Fibroblast of skin of left biceps (primary cell): ENCODE measurements at places on chromosomes 5 and 9.

GRCh38 chr5:152349683-152350526 lies 55.2 kb downstream of the NMUR2 start:
- no peak for DNase-seq

GRCh38 chr5:117212866-117213265 lies 638.2 kb upstream of the SEMA6A start:
- DNase-seq, result no peak

GRCh38 chr5:14595891-14596290 lies 14.3 kb downstream of the OTULINL start:
- no peak for DNase-seq

GRCh38 chr5:107090506-107090905 lies 580.2 kb downstream of the EFNA5 start:
- no peak for DNase-seq

DNA sequence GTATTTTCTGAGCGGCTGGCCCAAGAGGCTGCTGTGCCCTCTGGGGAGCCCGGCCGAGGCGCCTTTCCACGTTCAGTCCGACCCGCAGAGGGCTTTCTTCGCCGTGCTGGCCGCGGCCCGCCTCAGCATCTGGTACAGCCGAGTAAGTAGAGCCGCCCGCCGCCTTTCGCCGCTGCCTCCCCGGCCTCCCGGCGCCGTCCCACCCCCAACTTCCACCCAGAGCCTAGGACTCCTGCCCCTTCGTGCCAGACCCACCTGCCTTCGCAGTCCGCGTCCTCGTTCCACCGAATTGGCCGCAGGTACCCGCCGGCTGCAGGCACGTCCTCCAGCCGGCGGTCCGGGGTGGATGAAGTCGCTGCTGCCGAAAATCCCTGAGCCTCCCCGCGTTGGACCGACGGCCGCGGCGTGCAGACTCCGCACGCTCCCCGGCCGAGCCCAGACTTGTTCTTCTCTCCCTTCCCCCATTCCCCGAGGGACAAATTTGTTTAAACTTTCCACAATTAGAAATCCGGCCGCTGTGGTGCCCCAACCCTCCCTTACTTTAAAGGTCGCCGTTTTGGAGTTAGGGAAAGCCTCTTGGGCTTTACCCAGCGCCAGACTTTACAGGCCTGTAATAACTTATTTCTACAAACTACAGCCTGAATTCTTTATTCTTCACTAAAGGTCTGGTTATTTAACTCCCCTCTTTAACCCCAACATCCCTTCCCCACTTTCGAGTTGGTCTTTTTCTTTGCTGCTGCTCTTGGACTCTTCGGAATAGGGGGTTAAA lies 589 bp downstream of the RIC1 start:
- no peak for DNase-seq

- DNase-seq, result no peak
Measured at GRCh38 chr9:94632737-94633136, 6.6 kb downstream of the FBP1 start.

DNA sequence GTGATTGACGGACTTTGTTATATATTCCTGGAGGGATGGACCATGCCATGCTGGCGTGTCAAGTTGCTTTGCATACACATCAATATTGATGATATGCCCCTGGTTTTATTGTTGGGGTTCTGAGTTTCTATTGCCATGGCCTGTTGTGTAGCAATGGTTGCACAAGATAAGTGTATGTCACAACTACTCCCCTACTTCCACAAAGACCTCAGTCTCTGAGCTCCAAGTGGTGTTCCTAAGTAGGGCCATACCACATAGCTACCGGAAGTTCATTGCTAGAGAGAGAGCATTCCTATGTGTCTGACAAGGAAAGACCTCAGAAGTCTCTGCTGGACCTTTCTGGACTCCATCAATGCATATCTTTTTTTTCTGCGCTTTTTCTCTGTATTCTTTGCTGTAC lies 19.8 kb downstream of the TXNDC8 start:
- DNase-seq, result no peak

DNA sequence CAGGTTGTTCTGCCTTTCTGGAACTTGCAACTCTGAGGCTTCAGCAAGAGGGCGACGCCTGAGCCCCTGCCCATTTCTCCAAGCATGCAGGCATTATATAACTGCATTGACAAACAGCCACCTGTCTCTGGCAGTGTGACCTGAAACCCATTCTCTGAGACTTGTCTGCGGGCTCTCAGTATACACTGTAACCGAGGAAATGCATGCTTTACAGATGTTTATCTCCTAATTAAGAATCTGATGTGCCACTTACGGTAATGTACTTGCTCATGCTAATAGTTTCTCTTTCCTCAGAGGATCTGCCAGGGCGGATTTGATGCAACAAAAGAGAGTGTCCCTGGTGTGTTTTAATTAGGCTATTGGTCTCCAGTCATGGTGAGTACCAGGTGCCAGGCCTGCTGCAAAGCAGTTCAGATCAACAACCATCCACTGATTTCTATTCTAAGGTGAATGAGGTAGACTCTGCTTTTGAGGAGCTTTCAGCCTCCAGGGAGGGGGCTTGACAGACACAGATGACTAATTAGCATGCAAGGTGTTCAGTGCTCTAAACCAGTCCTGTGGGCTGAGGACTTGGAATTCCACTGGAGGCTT lies 593.7 kb upstream of the KLF4 start:
- DNase-seq, result no peak

GRCh38 chr9:134181648-134182034 lies 17.3 kb upstream of the RNU6ATAC start:
- no peak for DNase-seq

DNA sequence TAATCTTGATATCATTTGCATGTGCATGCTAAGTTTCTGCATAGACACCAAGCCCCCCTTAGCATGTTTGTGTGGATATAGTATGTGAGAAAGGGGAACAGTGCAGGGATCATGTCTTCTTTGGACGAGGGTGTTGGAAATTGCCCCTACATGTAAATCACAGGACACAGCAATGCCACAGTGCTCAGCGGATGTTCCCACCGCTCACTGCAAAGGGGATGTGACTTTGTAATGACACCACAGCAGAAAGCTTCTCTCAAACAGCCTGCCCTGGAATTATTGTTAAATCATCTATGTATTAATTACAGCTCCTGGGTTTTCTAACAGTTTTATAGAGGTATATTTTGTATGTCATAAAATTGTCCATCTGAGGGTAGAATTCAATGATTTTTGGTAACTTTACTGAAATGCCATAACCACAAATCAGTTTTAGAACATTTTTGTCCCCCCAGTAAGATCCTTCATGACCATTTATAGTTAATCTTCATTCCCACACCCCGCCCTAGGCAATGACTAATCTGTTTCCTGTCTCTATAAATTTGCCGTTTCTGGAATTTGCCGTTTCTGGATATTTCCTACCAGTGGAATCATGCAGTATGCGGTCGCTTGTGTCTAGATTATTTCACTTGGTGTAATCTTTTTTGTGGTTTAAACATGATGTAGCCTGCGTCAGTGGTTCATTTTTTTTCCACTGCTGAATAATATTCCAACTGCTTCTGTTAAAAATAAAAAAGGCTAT lies 648.5 kb upstream of the WWC1 start:
- DNase-seq, result peak; percentile 95

DNA sequence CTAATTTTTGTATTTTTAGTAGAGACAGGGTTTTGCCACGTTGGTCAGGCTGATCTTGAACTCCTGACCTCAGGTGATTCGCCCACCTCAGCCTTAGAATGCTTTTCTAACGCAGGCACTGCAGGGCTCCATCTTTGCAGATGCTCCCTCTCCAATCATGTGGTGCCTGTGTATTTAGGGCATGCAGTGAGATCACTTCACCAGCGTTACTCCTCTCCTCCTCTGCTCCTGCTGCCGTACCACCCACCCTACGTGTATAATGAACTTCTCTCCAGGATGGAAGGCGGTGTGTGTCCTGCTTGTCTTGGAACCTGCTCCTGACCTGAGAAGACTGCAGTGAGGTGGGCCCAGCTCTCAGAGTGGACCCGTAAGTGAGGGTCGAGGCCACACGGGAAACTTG lies 13.6 kb upstream of the CFAP157 start:
- DNase-seq, result no peak

- DNase-seq, result no peak
Measured at GRCh38 chr9:120910643-120911042, 16.0 kb downstream of the TRAF1 start.

DNA sequence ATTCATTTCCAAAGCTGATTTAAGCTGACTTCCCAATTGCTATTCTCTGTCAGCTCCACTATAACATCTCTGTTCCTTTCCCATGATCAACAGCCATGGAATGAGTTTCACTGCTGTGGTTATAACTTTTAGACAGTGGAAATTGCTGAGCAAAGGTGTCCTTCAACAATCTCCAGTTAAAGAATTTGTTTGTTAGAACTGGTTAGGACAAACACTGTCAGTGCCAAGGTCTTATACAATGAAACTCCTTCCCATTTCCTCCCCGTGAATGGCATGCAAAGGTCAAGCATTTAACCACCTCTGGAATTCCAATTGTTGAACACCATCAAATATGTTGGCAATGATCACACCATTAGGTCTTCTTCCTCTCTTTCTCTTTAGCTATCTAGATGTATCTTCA lies 45.7 kb upstream of the GHR start:
- no peak for DNase-seq

- no peak for DNase-seq
Measured at GRCh38 chr5:172886476-172886875, 52.4 kb downstream of the ERGIC1 start.

- DNase-seq, result peak; percentile 66
Measured at GRCh38 chr9:13139641-13140171, 139.8 kb downstream of the MPDZ start.

- no peak for DNase-seq
Measured at GRCh38 chr5:2747363-2748162, 3.9 kb downstream of the IRX2 start.

DNA sequence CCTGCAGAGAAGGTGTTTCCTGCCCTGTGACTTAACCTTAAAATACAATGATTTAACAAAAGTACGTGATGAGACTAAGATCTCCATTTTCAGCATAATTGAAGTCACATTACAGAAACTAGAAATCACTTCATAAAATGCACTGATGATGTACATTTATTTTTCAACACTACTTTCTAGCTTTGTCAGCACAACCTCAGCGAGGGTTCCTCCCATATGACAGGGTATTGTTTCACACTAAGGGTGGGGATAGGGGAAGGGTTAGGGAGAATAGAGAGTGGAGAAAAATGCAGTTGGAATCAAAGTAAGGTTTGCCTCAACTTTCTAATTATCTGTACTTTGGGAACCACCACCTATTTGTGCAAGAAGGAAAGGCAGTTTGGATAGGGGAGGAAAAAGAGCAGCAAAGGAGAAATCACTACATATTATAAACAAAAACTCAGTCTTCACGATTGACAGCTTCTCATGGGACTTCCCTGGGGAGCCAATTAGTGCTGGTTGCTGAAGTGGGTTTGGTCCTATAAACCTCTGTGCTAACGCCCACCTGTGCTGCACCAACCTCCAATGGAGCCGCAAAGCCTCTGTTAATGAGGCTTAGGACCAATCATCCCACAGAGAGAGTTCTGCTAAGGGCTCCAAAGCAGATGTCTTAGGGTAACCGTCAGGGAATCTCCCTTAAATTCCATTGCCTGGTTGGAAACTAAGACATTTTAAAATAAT lies 369.2 kb upstream of the PDE4D start:
- DNase-seq, result no peak

GRCh38 chr5:177453852-177454396 lies 7.3 kb downstream of the PRR7 start:
- no peak for DNase-seq

DNA sequence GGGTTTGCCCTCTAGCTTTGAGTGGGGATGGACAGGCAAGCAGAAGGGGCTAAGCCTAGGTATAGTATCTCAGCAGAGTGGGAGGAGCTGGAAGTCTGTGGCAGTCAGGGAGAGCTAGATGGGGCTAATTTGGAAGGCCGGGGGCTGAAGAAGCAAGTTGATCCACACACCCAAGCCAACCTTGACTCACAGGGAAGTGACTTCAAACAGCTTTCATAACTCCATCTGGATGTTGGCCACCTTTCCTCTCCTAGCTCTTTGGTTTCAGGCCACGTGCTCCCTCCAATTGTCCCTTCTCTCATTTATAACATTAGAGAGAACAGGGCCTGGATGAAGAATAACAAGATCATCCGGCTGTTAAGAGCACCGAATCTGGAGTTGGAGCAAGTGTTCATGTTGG lies 36.8 kb downstream of the EGR1 start:
- DNase-seq, result no peak

DNA sequence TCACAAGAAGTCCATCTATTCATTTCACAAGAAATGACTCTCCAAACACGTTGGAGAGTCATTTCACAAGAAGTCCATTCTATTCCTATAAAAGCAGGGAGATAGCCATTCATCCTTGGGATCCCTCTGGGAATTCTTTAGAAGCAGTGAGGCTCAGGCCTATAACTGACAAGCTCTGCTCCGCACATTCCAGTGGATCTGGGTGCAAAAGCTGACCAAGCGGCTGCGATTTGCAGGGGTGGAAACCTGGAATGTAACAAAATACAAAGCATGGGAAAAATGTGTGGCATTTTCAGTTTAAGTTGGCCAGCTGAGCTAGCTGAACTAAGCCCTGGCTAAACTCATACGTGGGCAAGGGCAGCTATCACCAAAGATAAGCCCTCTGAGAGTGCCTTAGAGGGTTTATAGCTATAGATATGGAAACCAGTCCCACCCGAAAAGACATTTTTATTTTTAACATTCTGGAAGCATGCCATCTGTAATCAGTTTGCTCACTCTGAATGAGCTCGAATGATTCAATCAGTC lies 8.7 kb downstream of the TAS2R1 start:
- DNase-seq, result peak; percentile 19

DNA sequence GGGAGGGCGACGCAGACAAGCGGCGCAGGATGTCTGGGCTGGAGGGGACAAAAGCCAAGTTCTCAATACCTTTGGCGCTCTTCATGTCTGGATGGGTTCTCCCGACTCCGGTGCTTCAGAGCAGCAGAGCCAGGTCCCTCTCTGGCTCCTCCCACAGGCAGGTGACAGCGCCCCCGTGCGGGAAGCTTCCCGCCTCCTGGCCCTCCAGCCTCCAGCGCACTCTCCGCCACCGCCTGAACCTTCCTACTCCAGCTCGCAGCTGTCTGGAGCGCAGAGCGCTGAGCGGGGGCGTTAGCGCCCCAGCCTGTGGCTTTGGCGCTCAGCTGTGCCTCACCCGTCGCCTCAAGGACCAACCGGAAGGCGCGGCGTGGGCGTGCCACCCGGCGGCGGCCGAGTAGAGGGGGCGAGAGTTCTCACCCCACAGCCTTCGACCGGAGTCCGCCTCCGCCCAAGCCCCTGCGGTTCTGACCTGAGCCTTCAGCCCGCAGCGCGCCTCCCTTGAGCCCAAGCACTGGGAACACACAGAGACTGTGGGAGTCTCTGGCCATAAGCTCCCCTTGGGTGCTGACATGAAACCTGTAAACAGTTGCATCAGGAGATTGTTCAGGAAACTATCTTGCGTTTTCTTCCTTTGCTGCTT lies at the start of gene SLCO4C1:
Gene SLCO4C1 (minus strand): TSS at position 107 of the 640 bp plus-strand sequence. CDS start 22 bp downstream, at position 85.
- no peak for DNase-seq

DNA sequence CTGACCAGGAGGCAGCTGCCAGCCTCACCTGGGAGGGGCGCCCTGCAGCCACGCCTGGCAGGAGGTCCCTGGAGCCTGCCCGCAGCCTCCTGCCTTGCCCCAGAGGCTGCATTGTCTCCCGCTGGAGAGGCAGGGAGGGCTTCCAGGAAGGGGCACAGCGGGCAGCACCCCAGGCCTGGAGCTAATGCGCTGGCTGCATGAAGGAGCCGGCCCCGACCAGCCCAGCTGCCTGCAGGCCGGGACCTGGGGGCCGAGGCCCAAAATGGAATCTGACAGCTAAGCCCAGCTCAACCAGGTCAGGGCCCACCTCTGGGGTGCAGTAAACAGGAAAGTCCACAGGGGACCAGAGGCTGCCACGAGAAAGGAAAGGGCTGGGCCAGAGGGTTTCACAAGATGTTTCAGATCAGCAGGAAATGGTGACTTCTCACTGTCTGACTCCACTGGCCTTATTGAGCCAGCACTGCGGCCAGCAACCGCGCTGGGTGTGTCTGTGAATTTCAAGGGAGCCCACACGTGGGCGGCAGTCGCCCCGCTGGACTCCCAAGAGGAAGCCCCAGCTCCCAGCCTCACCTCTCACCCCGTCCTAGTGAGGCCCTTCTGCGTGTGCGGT lies 18.6 kb upstream of the NOTCH1 start:
- DNase-seq, result no peak
